NCI-H1930 (cell line): ENCODE measurements at places on chromosomes 6 and 20.

- DNase-seq: no peak
These were observed 4.4 kb upstream of the HMGN3 start for GRCh38 chr6:79238919-79239318.

- DNase-seq: no peak
These were observed 108.3 kb downstream of the CARMIL1 start for GRCh38 chr6:25387483-25387882.

DNA sequence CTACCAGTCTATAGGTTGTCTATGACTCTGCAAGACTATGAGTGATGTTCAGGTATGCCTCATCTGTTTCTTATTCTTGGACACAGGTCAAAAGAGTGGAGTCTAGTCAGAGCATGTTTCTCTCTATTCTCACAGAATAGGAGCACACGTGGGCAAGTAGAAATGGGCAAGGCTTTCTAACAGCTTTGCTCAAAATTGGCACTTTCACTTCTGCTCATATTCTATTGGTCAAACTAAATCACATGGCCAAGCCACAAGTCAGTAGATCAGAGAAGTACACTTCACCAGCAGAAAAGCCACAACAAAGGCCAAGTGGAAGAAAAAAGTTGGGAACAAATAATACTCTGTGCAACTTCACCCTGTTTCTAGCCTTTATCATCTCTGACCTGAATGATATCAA is 354.5 kb upstream of the SYNCRIP start:
- DNase-seq: no peak

DNA sequence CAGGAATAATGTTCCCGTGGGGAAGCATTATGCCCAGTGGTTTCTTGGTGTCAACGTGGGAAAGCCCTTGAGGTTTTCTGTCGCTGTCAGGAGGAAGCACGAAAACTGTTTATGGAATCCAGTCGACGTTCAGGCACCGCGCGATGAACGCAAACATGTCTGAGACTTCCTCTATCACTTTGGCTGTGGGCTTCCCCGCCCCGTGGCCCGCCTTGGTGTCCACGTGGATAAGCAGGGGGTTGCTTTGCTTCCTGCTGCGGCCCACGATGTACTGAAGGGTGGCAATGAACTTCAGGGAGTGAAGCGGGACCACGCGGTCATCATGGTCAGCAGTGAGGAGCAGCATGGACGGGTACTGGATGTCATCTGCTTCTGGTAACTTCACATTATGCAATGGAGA is 98.2 kb upstream of the POPDC3 start:
- DNase-seq: no peak

GRCh38 chr20:50969912-50970311 is 11.3 kb downstream of the MOCS3 start:
- no peak for DNase-seq

DNA sequence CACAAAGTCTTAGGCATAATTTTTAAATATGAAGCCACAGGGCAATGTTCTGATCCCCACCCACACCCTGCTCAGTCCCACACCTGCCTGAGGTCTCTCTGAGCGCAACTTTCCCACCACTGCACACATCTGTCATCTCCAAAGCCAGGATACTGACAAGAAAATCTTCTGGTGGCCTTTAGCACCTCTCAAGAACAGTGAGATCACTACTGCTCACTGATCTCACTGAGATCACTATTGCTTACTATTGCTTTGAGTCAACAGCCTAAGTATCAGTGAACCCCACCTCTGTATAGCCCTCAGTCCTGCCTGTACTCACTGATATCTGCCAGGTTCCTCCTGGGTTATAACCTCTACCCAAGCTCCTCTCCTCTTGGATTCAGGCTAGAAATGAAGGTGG is 6.4 kb downstream of the TNFRSF21 start:
- no peak for DNase-seq

DNA sequence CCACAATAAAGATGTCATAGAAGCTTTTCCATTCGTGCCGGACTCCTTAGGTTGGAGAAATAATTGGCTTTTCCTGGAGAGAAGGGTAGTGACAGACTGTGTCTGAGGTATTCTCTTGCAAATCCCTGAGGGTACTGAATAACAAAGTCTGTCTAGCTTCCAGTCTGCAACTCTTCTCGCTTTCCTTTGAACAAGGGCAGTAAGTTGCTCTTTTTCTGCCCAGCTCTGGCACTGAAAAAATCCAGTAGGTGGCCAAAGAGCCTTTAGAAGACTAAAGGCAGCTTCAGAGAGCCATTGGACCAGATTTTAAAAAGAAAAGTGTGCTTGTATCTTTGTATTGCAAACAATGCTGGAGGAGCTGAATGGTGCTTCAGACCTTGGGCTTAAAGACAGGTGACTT is 20.7 kb upstream of the RREB1 start:
- DNase-seq: no peak

GRCh38 chr6:52180787-52181558 is 5.2 kb upstream of the IL17A start:
- no peak for DNase-seq

DNA sequence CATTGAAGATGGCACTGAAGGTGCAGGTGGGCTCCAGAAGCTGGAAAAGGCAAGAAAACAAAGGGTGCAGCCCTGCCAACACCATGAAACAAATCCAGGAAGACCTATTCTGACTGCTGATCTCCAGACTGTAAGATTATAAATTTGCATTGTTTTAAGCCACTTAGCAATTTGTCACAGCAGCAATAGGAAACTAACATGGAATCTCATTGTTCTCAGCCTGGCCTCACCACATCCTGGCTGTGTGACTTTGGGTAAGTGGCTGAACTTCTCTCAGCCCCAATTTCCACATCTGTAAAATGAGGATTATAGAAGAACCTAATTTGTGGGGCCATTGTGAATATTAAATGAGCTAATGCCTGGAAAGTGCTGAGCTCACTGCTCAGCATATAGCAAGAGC is 160.4 kb upstream of the MAFB start:
- no peak for DNase-seq

DNA sequence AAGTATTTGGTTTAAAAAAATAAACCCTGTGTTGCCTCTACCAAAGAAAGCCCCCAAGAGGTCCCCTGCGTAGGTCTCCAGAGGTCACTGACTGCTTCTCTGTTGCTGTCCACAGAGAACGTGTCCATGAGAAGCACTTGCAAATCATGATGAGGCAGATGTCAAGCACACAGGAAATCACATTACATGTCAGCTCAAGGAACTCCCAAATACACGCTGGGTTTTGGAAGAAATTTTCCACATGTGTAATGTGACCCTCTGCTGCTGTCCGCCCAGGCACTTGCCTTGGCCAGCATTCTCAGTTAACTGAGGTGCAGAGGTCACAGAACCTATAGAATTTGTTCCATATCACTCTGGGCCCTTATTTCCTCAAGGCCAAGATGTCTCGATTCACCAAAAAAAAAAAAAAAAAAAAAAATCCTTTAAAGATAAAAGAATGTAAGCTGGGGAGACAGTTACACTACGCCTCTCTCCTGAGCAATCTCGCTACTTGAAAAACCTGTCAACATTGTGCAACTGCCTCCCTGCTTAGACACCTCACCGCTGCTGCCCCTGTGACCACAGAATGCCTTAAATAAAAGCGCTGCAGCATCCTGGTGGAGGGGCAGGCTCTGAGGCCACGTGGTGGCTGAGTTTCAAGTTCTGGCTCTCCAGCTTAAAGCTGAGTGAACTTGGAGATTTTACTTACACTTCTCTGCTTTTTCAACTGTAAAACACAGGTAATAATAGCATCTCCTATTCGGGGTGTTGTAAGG is 42.3 kb downstream of the SLC22A23 start:
- no peak for DNase-seq

- DNase-seq: no peak
These were observed 22.1 kb upstream of the RALGAPA2 start for GRCh38 chr20:20734475-20734948.

DNA sequence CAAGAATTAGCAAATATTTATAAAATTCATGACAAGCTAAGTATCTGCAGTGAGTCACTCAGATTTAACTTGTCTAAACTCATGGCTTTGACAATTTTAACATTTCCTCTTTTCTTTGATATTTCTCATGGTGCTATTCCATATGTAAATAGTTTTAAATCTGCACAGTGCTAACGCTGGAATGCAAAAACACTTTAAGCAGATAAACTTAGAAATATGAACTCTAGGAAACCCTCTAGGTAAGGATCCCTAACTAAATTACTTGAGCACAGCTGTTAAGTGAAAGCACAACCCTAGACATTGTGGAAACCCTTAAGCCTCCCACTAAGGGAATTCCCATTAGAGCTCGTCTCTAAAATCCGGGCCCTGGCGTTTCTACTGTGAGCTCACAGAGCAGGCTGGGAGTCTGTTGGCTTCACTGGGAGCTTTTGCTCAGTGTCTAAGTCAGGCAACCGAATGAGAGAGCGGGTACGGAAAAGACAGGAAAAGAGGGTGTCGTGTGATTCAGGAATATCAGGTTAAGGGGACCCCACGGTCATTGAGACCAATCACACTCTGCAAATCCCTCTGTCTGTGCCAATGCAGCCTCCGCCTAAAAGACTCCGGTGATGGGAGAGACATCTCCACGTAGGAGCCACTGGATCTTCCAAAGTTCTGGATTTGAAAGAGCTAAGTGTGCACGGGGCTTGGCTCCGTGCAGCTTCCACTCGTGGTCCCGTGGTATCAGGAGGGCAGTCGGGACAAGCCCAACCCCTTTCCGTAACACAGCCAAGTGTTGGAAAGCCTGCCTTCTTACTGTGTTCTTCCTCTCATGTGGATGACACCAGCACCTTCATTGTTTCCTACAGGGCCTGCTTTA is 112.3 kb upstream of the RPS6KA2 start:
- DNase-seq: no peak

DNA sequence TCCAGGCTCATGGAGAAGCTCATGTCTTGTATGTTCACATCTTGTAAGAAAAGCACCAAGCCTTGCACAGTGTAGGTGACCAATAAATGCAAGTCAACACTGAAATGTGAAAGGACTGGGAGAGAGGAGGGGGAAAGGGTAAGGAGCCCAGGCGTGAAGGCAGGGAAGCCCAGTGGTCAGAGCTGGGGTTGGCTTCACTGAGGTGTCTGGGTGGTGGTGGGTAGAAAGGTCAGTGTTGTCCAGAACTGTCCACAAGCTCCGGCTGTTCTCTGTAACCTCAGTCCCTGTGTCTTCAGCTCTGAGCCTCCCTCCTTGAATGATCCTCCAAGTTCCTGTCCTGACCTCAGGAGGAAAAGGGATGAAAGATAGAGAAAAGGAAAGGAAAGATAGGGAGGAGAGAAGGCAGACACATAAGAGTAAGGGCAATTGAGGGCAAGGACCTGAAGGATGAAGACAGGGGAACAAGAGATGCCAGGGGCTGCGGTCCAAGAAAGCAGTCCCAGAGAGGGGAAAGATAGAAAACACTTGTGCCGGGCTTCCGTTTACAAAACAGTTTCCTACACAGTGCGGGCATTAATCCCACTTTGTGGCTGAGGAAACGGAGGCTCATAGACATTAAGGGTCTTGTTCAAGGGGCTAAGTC is 2.4 kb upstream of the TNXB start:
- DNase-seq: no peak

DNA sequence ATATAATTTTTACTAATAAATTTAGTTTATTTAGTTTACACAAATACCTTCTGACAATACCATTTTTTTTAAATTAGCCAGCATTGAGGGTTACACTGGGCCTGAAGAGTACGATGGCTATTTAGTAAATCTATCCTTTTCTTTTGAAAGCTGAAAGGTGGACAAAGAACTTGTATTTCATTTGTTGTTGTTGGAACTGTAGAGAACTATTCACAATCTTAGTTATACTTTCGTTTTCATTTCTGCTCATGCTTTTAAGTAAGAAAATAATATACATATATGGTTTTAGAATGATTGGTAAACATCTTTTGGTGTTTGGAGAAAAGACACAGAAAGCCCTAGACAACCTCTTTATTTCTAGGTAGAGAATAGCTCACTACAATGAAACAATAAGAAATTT is 165.3 kb upstream of the FAM83B start:
- no peak for DNase-seq

DNA sequence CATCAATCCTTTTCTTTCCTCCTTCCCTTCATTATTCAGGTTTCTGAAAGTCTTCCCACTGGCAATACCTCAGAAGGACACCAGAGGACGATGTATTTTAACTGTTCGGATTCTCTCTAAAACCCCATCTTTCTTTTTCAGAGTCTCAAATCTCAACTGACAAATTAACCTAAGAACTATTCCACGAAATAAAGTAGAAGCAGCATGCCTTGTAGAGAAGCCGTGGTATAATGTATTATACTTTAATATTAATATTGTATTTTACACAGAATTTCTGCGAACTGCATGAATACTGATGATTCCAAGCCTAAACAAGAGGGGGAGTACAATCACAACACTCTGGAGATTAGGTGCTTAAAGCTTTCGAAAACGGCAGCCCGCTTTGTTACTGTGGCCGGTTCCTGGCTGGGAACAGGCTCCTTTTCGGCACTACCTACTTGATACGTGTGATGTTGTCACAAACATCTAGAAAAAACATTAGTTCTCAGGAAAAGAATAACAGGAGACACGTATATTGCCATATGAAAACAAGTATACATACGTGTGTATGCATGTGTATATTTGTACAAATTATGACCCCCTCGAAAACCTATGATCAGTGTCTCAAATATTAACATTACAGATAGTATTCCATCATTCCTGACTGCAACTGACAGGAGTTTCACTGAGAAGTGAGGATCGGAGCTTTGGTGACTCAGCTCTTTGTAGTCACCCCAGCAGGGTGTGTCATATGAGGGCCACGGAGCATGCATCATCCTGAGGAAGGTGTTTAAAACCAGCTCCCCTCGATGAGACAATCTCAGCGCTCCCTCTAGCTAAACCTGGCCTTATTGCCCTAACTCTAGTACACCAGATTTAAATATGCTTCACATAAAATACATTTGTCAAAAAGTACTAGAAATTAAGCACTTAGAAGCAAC is 319.7 kb upstream of the TCF21 start:
- DNase-seq: peak; percentile 43

GRCh38 chr6:11920566-11920965 is 91.5 kb upstream of the HIVEP1 start:
- DNase-seq: no peak

GRCh38 chr6:113968472-113968871 is 2.5 kb downstream of the HDAC2 start:
- no peak for DNase-seq

GRCh38 chr6:18328070-18328469 is 59.1 kb upstream of the RNF144B start:
- no peak for DNase-seq
